NCI-H146 (cell line): ENCODE measurements at places on chromosomes 7 and 10.

DNA sequence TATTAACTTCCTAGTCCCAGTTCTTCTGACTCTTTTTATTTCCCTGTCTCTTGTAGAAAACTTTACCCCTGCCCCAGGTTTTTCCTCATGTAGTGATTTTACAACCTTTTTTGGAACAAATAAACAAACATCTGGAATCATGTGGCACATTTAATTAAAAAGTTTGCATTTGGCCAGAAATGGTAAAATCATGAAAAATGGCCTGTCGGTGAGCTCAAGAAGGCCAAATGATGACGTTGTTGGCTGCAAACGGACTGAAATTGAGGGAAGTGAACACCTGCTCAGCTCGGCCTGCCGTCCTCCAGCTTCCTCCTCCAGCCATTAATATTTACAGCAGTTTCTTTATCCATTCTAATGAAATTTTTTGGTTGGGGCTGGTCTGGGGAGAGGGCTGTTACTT, 902.8 kb downstream of the LRMDA start:
- no peak for DNase-seq

- no peak for DNase-seq
Measured at GRCh38 chr10:122089311-122090017, 100.5 kb downstream of the TACC2 start.

DNA sequence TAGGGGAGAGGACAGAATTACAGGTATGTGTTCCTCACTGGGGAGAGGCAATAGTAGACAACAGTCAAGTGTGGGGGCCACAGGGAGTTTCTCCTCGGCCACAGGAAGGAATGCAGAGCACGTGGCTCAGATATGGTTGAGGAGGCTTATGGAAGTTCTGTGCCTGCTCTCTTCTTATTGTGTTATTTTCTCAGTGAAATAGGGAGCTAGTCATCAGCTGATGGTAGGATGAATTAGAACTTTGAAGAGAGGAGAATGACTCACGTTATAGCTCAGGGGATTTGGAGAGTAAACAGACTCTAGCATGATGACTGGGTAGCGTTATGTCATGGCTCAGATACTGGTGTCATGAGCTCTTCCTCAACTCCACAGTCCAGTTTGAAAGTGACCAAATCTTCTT, 308.3 kb upstream of the IGFBP3 start:
- DNase-seq = no peak

DNA sequence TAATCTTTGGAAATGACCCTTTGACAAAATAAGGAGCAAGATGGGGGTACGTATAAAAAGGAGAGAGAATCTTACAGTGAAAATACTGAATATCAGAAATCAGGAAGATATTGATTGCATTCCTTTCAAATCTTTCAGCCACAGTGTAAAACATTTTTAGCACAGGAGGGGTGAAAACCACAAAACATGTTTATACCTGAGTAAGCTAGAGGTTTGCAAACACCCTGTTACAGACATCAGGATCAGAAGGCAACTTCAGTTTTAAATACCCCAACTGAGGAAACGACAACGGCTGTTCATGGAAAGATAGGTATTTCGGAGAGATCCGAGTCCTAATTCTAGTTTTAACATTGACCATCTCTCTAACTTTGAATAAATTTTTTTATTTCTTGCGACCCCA, 69.1 kb upstream of the ITGB1 start:
- no peak for DNase-seq

GRCh38 chr7:141312828-141313521, 238.2 kb upstream of the AGK start:
- no peak for DNase-seq

GRCh38 chr10:67790534-67791408, 47.2 kb downstream of the DNAJC12 start:
- DNase-seq = no peak

- DNase-seq = no peak
Measured at GRCh38 chr10:131620904-131621303, 279.9 kb upstream of the PPP2R2D start.

DNA sequence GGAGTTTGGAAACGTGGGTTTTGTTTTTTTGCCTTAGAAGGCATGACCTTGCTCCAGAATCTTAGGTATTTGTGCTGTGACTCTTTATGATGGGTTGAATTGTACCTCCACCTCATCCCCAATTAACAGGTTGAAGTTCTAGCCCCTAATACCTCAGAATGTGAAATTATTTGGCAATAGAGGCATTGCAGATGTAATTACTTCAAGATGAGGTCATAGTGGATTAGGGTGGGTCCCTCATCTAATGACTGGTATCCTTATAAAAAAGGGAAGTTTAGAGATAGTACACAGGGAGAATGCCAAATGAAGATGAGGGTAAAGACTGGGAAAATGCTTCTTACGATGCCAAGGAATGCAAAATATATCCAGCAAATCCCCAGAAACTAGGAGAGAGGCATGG, 3.0 kb upstream of the FAM200A start:
- no peak for DNase-seq
